ENCODE measurements at places on chromosomes 1 and 21.

DNA sequence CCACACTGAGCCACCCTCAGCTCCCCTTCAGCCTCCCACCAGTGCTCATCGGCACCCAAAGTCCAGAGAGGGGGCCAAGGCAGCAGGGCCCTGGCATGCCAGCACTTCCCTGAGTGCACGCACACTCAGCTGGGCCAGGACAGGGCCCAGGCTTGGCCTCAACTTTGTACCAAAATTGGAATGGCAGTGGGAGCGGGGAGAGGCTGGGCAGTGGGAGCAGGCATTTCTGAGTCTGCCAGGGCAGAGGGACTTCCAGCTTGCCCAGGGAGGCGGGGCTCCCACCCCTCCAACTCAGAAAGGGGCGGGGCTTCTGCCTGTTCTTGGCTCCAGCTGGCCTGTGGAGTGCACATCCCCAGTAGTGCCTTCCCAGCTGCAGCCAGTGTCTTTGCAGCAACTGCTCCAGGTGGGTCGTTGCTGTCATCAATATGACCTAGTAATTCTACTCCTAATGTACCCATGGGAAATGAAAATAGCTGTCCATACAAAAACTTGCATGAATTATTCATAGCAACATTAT is 10.3 kb upstream of the SNX7 start:
- no peak for DNase-seq

DNA sequence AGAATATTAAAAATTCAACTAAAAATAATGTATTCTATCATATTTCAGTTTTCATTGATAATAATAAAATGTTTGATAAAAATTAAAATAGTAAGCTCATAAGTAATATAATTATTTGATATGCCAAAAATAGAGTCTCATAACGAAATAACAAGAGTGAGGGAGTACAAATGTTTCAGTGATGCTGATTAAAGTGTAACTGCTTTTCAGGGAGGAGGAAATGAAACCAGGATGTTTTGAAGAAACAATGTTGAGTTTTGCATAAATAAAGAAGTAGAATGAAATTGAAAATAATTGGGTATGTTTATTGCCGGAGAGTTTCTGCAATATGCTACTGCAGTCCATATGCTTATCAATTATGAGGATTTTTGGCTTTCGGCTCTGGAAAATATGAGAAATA is 1159.8 kb upstream of the ADGRL2 start:
- no peak for DNase-seq

DNA sequence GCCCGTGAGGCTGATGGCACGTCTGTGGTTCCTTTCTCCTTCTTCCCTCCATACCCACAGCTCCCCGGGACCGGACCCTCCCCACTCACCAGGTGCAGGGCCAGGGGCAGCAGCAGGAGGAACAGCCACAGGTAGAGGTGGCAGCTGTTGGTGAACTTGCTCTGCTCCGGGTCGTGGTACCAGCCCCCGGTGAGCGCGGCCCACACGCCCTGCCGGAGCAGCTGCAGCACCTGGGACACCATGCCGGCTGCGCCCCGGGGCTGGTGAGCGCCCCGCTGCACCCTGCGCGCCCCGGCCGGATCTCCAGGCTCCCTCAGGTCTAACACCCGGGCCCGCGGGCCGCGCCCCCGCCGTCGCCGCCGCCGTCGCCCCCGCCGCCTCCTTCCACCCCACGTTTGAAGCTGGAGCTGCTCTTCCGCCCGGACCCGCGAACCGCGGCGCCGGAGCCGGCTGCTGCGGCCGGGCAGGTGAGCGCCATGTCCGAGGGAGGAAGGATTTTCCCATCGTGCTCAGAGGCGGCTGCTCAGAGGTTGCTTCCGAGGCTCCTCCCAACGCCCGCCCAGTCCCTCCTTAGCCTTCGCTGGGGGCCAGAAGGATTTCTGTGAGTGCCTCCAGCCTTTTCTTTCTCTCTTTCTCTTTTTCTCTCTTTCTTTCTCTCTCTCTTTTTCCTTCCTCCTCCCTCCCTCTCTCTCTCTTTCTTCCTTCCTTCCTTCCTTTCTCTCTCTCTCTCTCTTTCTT is at the start of gene PCNX2:
PCNX2 (minus strand) TSS at position 489 of the 738 bp plus-strand sequence; CDS start at position 242, 247 bp downstream.
- DNase-seq, result peak; percentile 83

- DNase-seq, result no peak
These were observed 15.0 kb downstream of the MATN1 start for GRCh38 chr1:30708361-30708728.

GRCh38 chr1:103146166-103146565 is 37.8 kb upstream of the COL11A1 start:
- no peak for DNase-seq

DNA sequence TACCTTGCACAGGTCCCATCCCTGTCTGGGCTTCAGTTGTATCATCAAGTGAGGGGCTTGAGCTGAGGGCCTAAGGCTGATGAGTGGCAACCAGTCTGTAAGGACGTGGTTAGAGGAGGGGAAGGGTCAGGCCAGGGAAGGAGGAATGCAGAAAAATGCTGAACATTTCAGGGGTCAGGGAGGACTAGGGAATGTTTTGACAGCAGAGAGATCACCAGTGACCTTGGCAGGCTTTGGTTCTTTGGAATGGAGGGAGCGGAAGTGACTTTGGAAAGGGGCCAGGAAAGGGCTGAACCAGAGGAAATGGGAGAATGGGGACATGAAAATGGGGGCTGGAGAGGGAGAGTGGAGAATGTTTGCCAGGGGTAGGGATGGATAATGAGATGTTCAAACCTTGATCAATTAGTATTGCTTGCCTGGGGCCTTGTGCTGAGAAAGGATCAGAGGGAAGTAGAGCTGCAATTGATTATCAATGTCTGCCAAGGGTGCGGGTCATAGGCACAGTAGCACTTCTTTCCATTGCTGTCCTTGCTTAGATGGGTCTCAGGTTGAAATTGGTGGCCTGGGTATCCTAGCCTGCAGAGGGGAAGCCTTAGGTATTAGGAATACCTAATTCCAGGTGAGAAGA is 7.4 kb downstream of the LDLRAP1 start:
- no peak for DNase-seq

DNA sequence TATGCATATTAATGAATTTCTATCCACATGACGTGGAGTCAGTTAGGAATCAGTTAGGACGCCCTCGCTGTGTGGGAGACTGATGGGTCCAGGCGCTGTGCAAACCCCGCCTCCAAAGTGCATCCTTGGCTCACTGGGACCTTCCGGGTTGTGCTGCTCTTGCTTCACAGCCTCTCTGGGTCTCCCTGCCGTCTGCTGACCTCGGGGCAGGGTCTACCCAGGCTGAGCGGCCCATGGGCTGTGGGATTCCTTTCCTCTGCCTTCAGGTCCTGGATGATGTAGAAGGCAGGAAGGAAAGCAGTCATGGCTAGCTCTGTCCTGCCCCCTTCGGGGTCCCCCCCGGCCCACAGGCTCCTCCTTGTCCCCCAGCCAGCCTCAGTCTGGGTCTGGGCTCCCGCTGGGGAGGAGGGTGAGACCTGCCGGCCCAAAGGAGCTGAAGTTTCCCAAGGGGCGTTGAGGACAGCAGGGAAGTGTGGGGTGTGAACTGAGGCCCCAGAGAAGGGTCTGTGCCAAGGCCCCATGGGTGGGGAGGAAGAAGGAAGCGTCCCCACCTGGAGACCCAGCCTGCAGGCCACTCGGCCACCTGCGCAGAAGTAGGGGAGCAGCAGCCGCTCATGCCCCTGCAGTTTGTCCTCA is 24.6 kb upstream of the CDK11A start:
- no peak for DNase-seq

DNA sequence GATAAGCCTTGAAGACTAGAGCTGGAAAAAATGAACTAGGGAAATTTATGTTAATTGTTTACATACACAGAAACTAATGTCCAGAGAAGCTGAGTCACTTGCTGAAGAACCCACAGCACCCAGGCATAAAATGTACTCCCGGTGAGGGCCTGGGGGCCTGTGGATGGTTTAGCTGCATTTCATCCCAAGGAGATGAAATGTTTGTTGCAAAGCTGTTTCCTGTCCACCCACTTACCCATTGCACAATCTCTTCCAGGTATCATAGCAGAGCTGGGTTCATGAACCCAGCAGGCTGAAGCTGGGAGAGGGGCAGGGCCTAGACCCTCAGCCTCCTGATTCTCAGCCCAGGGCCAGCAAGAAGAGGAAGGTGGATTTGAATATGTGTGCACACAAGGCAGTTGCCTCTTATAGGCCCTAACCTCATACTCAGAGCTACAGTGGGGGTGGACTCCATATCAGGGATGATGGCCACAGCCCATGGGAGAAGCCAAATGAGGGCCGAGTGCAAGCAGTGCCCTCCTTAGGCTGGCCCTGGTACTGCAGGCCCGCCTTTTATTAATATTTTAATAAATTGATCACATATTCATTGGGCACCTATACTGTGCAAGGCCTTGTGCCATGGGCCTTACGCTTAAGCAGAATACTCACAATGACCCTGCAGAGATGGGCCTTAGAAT is 110.8 kb downstream of the LACTBL1 start:
- peak; percentile 12 for DNase-seq

DNA sequence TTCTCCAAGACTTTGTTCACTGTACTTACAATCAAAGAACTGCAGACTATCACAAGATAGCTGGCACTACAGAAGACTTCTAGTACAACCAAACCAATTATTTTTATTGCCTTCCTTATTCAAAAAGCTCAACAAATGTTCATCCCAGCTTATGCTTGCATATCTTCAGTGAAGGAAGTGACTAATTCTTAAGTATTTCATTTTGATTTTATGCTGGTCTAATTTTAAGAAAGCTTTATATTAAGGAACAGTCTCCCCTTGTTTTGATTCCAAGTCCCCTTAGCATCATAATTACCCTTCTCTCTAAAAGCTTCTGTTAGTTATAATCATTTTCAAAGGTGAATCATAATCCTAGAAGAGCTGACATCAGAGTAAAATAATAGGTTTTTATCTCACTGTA is 132.9 kb downstream of the LRRIQ3 start:
- DNase-seq, result no peak

DNA sequence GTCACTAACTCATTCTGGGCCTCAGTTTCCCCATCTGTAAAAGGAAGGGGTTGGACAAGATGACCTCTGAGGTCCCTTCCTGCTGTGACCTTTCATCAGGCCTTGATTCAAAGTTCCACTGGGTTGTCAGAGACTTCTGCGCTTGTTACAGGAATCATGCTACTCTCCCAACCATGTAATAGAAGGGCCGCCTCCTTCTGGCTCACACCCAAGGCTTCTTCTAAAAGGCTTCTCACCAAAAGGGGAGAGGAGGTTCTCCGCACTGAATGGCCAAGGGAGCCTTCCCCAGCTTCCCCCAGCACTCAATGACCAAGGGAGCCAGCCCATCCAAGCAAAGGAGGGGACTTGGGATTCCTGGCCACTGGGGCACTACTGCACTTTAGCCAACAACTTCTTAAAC is 42.7 kb downstream of the GRHL3 start:
- no peak for DNase-seq

GRCh38 chr1:14392161-14392858 is 206.2 kb upstream of the KAZN start:
- DNase-seq, result no peak

DNA sequence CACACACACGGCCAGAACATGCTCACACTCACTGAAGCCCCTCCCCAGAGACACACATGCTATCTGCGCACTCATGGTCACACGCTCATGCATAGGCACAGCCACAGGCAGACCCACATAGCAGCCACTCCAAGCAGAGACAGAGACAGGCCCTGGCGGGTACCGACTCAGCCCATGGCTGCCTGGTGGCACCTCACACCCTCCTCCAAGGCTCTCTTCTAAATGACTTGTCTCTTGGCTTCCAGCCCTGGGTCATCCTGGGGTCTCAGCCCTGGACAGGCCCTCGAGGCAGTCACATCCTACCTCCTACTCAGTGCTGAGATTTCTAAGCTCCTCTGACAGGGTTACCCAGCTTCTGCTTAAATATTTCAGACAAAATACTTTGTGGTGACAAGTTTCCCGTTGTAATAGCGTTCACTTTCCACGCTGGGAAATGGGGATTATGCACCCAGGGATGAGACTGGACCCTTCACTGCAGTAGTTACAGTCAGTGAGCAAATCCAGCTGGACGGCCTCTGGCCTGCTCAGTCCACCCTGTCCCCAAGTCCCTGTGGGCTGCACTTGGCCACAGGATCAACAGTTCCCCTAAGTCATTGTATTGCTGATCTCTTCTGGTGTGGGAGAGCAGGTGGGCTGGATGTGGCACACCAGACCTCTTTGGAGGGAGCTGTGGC is 2.9 kb upstream of the NFASC start:
- DNase-seq, result no peak

DNA sequence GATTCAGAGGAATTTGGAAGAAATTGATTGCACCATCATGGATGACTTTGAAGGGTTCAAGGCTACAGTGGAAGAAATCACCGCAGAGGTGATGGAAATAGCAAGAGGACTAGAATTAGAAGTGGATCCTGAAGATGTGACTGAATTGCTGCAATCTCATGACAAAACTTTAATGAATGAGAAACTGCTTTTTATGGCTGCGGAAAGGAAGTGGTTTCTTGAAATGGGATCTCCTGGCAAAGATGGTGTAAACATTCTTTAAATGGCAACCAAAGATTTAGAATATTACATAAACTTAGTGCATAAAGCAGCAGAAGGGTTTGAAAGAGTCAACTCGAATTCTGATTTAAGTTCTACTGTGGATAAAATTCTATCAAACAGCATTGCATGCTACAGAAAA is 698.6 kb downstream of the PLA2G4A start:
- no peak for DNase-seq

- no peak for DNase-seq
These were observed 18.2 kb downstream of the PRRX1 start for GRCh38 chr1:170682169-170682568.

DNA sequence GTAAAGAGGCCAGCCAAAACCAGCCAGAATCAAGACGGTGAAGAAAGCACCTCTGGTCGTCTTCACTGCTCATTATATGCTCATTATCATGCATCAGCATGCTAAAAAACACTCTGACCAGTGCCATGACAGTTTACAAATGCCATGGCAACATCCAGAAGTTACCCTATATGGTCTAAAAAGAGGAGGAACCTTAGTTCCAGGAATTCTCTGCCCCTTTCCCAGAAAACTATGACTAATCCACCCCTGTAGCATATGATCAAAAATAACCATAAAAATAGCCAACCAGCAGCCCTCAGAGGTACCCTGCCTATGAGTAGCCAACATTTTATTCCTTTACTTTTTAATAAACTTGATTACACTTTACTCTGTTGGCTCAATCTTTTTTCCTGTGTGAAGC is 34.2 kb upstream of the PBX1 start:
- no peak for DNase-seq

GRCh38 chr1:203873094-203873493 is 11.7 kb downstream of the SNRPE start:
- no peak for DNase-seq

DNA sequence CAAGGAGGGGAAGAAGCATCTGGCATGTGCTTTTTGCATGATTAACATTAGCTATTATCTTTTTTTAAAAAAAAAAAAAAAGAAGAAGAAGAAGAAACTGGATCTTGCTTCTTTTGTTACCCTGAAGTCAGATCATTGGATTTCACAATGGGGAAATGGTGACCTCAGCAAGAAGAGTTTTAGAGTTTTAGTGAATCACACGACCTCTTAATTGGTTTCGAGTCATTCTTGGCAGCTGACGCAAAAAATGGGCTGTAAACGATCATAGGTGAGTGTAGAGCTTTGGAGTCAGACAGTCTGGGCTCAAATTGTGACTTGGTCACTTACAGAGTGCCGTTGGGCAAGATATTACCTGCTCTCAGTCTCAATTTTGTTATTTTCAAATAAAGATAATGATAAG is 33.3 kb upstream of the PGBD5 start:
- DNase-seq, result no peak

GRCh38 chr1:225813214-225813964 is 3.5 kb downstream of the EPHX1 start:
- DNase-seq, result no peak

GRCh38 chr1:54287801-54288211 is 87.8 kb downstream of the MRPL37 start:
- no peak for DNase-seq
